ENCODE measurements at places on chromosomes 16 and 17.

DNA sequence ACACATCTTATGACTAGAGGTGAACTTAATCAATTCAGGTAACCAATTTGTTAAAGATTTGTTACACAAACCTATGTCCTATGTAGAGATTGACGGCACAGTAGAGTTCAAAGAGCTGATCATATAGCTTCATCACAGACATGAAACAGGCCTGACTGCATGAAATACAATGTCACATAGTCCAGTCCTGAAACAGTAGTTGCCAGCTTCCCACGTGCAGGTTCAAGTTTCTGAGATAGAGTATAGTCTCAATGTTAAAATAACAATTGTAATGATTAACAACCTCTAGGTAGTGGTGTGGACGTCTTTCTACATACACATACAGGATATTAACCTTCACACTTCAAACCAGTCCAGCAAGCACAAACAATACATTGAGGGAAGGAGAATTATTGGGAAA, 640.7 kb upstream of the SOX9 start:
- DNase-seq, result no peak

DNA sequence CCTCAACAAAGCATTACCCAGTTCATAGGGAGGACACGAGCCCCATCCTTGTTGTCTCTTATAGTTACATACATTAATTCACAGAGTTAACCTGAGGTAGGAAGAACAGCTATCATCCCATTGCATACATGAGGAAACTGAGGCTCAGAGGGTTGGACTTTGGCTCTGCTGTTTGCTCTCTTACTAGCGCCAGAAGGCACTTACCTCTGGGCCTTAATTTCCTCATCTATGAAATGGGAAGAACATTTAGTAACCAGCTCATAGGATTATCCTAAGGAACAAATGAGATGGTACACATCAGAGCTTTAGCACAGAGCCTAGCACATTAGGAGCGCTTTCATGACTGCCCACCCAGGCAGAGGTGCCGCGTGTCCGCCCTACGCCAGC, 27.6 kb downstream of the NEUROD2 start:
- no peak for DNase-seq

- DNase-seq, result no peak
Measured at GRCh38 chr17:4852567-4853207, 19.5 kb downstream of the MINK1 start.

DNA sequence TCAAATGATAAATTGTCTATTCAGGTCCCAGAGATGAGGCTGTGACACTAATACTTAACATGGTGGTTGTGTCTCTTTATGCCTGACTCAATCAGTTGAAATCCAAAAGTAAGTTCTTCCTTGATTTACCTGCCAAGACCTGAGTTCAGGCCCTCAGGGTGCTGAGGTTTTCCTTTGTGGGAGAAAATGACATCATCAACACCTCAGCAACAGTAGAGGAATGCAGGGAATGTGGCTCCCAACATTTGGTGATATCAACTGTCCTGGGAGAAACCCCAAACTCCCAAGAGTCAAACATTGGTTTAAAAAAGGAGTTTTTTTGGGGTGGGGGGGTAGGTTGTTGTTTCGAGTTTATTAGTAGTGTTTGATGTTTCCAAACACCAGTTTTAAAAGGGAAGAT, 14.7 kb downstream of the RNF43 start:
- no peak for DNase-seq

- no peak for DNase-seq
Measured at GRCh38 chr16:85601730-85602401, 11.3 kb upstream of the GSE1 start.

- no peak for DNase-seq
Measured at GRCh38 chr17:76887802-76888201, 19.6 kb downstream of the MGAT5B start.

- DNase-seq, result no peak
Measured at GRCh38 chr17:15965528-15965927, 20.6 kb downstream of the ADORA2B start.

DNA sequence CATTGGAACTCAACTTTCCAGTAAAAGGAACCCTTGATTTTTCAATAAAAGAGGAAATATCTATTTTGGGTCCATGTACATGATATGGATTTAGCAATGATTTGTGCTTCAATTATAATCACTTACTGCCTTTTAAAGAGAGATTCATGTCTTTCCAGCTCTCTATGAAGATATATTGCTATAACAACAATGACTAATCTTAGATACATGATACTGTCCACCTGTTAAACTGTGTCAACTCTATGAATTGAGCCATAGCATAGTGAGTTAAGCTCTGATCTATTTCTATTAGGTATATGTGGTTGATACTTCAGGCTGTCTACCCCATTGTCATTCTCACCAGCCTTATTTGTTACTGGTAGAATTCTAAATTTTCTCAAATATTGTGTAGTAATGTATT, 15.0 kb upstream of the MPHOSPH6 start:
- no peak for DNase-seq

DNA sequence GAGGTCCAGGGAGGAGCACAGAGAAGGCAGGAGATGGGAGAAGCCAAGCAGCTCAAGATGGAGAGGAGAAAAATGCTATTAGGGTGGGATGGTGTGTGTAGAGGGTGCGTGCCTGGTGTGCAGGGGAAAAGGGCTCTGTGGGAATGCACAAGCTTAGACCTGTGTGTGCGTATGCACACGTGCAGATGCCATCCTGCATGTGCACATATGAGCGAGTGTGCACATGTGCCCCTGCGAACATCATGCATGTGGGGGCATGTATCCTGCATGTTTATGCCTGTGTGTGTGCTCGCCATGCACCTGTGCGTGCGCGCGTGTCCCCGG, 438 bp upstream of the KCNJ12 start:
- no peak for DNase-seq

GRCh38 chr17:20930081-20930760, 112.6 kb downstream of the USP22 start:
- DNase-seq, result no peak

GRCh38 chr17:34389126-34389750, 26.2 kb upstream of the CCL1 start:
- DNase-seq, result peak; percentile 51

GRCh38 chr16:13945744-13946485, 26.0 kb downstream of the ERCC4 start:
- no peak for DNase-seq

DNA sequence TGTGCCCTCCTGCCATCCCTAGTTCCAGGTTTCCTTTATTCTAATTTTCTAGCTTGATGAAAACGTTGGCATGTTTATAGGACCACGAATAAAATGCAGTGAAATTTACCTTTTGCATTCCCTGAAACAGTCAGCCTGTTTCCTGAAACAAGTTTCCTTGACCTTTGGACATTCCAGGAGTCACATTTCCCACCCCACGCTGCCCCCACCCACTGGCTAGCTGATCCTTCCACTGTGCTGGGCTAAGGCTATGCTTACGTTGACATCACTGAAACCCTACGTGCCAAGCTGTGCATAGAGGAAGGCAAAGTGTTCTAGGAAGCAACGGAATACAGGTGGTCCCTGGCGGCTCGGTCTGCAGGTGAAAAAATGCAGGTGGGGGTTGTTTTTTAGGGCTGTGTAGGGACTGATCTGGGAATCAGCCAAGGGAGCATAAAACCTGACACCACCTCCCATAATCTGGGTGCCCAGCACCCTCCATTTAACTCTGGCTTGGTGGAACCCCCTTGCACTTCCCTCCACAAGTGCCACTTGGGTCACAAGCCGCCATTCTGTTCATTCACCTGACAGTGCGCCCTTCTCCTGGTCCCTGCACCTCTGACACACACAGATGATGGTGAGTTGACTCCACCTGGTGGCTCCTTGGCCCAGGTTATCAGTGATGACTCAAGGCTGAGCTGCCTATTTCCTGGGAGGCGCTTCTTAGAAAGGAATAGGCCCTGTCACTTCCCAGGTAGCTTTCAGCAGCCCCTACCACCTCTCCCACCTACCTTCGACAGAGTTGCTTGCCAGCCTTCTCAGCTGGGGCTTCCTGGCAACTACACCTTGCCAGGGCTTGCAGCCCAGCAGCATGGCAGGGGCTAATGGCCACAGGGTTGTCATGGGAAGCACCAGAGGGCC, 83.7 kb downstream of the N4BP1 start:
- peak; percentile 50 for DNase-seq

DNA sequence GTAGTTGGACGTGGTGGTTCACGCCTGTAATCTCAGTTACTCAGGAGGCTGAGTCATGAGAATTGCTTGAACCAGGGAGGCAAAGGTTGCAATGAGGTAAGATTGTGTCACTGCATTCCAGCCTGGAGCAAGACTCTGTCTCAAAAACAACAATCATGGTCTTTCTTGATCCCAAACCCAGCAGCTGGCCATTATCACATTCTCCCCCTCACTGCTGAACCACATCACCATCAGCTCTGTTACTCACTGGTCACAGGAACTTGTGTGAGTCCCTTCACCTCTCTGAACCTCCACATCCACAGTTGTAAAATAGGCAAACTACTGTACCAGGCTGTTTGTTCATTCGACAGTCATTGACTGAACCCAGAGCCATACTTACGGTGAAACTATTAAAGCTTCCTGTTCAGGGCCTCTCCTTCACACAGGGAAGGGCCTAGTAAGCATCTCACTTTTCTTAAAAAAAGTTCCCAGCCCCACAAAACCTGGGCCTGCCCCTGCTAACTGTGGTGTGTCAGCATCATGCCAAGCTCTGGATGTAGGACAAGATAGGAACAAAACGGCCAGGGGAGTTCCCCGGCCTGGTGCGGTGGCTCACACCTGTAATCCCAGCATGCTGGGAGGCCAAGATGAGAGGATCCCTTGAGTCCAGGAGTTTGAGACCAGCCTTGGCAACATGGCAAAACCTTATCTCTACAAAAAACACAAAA, 104.7 kb downstream of the COPRS start:
- DNase-seq, result no peak

GRCh38 chr16:29989111-29989858, 6.1 kb downstream of the HIRIP3 start:
- DNase-seq, result no peak

- DNase-seq, result no peak
Measured at GRCh38 chr17:75041656-75042280, 5.0 kb downstream of the ATP5PD start.

- DNase-seq, result no peak
Measured at GRCh38 chr17:39634384-39634871, 2.5 kb upstream of the STARD3 start.

DNA sequence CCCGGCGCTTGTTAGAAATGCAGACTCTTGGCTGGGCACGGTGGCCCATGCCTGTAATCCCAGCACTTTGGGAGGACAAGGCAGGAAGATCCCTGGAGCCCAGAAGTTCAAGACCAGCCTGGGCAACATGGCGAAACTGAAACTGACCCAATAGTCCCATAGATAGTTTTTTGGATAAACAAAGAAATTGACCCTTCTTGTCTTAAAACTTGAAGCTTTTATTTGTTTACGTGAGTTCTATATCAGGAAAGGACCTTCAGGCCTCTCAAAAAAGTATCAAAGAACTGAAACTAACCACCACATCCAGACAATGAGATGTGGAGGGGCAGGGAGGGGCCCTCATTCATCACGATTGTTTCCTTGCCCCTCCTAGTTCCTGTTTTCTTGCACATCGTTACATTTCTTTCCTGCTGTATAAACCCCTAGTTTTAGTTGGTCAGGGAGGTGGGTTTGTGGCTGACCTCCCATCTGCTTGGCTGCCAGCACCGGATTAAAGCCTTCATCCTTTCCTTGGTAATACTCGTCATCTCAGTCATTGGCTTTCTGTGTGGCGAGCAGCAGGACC, 29.9 kb upstream of the PRM1 start:
- DNase-seq, result peak; percentile 75

DNA sequence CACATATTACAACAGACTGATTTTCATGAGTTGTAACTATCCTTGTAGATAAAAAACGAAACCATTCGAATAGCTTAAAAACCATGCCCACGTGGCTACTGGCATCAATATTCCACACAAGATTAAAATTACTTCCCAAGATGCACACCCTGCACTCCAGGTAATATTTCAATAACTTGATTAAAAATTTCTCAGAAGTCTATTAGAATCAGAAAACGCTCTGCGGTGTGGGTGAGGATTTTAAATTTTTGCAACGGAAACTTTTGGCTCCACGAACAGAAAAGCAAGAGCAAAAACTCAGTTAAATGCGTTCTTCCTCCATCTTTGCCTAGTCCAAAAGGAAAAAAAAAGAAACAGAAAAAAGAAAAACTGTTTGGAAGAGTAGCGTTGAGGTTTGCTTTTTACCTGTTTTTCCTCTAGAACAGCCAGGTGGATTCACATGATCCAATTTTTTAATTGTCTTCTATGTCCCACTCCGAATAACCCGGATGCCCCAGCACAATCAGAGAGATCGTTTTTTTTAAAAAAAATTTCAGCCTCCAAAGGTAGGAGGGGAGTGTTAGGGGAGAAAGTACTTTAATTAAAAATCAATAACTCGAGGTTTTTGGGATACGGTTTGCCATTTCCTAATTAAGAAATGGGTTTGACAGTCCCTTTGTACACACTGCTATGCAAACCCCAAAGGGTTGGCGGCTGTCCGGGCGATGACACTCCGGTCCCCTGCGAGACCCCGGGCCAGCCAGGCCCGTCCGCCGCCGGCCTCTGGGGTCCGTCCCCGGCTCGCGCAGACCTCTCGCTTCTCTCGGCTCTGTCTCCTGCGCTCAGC, 708 bp upstream of the NFAT5 start:
- DNase-seq, result no peak

- peak; percentile 48 for DNase-seq
Measured at GRCh38 chr17:82668631-82669099, 20.4 kb upstream of the WDR45B start.

- no peak for DNase-seq
Measured at GRCh38 chr16:75774197-75774596, 47.9 kb upstream of the CPHXL start.

GRCh38 chr17:81719410-81720266, 7.6 kb downstream of the SLC25A10 start:
- DNase-seq, result no peak

GRCh38 chr17:28466001-28466400, 7.4 kb upstream of the SLC13A2 start:
- DNase-seq, result no peak

GRCh38 chr17:45235416-45236281, 14.0 kb downstream of the FMNL1 start:
- peak; percentile 79 for DNase-seq

DNA sequence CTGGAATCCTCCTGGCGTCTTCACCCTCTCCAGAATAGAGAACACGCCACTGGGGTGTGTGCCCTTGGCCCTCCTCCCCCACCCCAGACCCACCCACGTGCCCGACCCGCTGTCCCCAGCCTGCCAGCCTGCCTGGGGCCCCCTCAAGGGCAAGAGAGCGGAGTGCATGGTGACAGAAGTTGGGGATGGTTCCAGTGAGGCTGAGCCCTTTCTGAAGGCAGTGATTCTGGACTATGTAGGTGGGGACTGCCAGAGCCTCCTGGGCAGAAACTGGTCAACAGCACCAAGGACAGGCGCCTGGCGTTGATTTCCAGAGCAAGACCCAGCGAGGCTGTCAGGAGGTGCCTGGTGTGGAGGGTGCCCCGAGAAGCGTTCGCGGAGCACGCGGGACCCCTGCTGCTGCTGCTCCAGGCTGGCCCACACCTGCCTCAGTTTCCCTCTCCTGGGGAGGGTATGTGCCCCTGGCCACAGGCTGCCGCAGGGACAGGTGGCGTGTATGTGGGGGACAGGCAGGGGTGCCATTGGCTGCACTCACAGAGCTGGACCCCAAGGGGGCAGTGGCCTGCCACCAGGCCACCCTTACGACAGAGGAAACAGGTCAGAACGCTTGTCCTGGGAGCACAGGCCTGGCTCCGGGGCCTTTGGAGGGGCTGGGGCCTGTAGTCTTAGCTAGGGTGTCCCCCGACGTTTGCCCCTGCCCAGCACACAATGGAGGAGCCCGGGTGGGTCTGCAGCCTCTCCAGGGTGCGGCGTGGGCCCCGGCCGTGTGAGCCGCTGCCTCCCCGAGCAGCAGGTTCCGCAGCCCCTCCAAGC, 1.2 kb downstream of the SSTR5 start:
- DNase-seq, result no peak

All from activated CD4-positive, alpha-beta memory T cell treated with anti-CD3 and anti-CD28 coated beads, Interleukin-2, amount 10 ng/mL, durations not matched to agents 7 days and 5 days (primary cell).